CD4-positive, alpha-beta T cell treated with Interferon gamma for 1 hour (primary cell): ENCODE measurements at places on chromosomes 4 and X.

GRCh38 chrX:107646735-107647134 is 18.4 kb downstream of the PRPS1 start:
- DNase-seq: no peak

DNA sequence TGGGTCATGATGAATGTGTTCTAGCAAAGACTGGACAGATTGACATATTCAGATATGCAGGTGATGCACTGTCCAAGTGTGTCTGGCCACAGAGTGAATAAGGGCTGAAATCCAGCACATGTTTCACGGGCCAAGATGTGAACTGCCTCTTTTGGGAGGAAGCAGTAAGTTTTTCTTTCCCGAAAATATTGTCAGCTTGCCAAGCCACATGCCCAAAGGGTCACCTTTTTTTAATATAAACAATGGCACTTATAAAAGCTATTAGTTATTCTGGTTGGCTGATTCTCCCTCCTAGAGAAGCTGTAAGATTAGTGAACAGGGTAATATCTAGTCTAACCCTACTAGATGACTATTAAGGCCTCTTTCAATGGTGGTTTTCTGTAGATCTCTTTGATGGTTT is 1.5 kb upstream of the EDNRA start:
- no peak for DNase-seq

DNA sequence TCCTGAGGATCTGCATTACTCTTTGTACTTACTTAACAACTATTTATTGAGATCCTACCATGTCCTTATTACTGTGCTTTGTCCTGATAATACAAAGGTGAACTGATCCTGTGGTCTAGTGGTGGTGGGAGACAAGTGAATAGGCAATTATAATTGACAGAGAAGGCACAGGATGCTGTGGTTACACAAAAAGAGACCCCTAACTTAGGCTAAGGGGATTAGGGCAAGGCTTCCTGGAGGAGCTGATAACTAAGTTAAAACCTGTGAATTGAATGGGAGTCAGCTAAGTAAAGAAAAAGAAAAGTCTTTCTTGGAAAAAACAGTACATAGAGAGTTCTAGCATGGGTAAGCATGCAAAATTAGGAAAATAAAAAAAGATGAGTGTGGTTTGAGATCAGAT is 164.4 kb downstream of the LARP7 start:
- no peak for DNase-seq

DNA sequence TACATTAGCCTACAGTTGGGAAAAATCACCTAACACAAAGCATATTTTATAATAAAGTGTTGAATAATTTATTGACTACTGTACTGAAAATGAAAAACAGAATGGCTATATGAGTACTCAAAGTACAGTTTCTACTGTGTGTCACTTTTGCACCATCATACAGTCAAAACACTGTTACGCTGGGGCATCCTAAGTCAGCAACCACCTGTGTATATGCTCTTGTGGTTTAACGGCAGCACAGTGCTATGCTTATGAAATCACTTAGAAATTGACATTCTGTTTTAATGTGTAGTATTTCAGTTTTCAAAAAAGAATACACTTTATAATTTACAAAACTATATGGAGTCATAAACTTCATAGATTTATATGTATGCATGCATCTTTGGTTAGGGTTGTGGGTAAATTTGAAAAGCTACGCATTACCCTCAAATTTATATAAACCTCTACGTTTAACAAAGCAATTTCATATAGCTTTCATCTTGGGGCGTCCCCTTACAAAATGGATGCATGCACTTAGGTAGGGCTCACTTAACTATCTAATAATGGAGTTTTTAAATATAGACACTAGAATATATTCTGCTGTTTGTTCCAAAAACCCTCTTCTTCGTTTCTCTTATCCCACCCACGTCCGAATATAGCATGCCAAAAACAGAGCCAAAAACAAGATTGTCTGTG is 690 bp upstream of the NEIL3 start:
- DNase-seq: no peak

DNA sequence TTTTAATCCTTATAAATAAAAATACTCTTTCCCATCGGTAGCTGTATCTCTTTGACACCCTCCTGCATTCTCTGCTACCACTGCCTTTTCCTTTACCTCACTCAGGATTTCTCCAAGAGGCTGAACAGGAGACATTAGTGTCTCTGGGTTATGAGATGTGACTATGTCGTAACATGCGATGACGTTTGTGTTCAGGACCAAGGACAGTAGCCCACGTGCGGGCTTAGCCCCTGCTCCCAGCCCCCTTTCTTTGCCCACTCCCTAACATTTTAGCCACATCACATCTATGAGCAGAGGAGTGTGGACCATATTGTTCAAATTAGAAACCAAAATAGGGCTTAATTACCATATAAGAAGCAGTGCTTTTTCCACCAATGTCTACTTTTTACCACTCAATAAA is 369.3 kb downstream of the FBXW7 start:
- DNase-seq: no peak

DNA sequence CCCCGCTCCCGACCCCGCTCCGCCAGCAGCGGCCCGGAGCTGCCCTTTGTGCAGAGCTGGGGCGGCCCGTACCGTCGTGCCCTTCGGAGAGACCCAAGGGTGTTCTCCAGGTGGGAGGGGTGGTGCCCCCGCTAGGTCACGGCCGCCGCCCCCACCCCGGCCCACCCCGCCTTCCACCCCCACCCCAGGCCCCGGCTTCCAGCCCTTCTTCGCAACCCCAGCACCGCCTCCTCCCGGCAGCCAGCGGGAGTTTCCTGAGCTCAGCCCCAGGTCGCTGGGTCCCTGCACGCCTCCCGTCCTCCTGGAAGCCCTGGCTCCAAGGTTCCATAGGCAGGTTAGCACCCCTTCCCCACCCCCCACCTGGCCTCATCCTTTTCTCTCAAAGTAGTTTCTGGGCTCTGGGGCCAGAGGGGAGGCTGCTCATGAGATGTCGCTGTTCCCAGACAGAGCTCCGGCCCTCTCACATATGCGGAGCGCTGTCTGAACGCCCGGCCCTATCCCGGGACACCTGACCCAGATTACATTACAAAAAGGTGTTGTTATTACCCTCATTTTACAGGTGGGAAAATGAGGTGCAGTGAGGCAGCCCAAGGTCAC is 25.2 kb upstream of the FGFR3 start:
- DNase-seq: no peak

GRCh38 chr4:83257811-83258210 is 26.8 kb downstream of the COQ2 start:
- no peak for DNase-seq

- DNase-seq: no peak
Observed at GRCh38 chr4:19135895-19136633, 1114.5 kb upstream of the LCORL start.

DNA sequence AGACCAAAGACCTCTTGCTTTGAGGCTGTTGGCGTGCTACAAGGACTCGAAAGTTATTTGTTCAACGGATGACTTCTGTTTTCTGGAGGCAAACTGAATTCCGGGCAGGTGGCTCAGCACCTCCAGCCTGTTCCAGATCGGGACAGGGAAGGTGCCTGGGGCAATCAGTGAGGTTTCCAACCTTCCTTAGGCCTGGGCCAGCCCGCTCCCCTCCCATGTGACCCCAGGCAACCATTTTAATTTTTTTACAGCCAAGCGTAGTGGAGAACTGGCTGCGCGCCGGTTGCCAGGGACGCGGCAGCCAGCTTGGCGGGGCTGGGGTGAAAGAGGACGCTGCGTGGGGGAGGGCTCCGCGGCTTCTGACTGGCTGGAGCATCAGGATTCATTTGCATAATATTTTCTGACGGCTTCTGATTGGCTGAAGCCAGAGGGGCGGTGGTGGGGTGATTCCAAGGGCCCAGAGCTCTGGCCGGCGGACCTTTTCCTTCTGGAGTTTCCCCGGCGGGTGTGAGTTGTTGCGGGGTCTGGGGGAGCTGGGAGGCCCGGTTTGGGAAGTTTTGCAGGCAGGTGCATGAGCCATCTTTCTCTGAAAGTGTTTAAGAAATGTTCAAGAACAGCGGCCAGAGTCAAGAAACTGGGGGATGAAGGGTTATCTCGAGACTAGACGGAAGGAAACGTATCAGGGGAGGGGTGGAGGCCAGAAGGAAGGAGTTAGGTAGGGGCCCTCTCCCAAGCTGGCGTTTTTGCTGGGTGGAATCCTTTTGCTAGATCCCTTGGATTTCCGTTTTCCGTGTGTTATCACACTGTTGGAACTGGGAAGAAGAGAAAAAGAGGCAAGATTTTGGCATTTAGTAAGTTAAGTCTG is at the start of gene MID1IP1:
TSS of gene MID1IP1 (plus strand) at position 479 of the 865 bp plus-strand sequence. CDS start 3,488 bp downstream, outside the sequence.
- peak; percentile 85 for DNase-seq

GRCh38 chrX:82973646-82974045 is 534.4 kb upstream of the POU3F4 start:
- DNase-seq: no peak

DNA sequence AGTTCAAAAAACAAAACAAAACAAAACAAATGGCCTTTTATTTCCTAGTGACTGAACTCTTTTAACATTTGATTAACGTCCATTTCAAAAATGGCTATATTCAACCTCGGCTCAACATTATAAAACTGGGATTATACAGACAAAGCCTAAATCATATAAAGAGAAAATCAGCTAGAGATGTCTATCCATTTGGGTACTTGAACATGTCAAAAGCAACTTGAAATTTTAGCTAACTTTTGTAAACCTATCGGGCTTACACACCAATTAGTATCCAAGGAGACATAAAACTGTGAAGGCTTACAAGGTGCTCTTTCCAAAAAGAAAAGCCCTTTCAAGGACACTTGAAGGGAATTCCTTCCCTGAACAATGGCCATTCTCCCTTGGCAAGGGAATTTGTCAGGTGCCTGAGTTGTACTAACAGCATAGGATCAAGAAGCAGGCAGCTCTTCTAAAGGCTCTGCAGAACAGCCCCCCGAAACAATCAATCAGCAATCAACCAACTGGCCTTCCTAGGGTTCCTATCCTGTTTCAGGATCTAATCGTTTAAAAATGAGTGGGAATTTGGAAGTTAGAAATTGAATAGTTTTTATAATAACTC is 633.7 kb upstream of the HTR2C start:
- no peak for DNase-seq

GRCh38 chr4:95507561-95507960 is 41.2 kb downstream of the UNC5C start:
- no peak for DNase-seq

- DNase-seq: no peak
Observed at GRCh38 chrX:21875013-21875412, 19.2 kb downstream of the YY2 start.

GRCh38 chr4:126686491-126686890 is 946.3 kb upstream of the INTU start:
- no peak for DNase-seq

DNA sequence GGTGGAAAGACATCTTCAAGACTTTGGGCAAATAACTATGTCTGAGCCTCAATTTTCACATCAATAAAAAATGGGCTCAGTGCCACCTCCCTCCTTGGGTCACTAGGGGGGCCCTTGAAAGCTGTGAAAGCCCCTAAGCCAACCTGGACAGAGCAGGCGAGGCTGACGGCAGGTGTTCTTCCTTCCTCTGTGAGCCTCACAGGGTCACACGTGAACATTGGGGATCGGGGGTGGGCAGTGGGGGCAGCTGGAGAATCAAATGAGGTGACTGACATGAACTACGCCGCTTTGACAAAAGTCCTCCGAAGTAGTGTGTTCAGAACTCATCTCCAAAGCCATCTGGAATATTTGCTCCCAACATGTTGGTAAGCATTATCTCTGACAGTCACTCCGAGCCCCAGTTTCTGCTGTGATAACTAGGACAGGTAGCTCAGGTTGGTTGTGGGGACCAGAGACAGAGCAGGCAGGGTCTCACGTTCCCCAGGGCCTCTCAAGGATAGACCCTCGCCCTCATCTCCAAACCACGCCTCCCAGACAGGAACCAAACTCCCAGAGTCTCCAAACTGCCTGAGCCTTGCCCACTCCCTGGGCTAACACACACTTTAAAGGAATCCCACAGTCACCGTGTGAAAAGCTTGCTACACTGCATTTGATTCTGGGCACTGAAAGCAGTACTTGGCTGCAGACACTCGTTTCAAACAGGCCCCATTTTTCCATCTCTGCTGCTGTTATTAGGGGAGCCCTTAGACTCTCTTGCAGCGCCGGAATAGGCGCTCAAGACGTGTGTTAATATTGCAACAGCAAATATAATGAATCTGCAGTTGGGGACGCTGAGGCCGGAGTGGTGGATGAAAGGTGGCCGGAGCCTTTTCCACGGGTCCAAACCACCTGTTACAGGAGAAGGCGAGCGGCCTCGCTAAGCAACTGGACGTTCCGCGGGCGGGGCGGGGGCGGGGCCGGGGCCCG is 717 bp upstream of the WFS1 start:
- no peak for DNase-seq

DNA sequence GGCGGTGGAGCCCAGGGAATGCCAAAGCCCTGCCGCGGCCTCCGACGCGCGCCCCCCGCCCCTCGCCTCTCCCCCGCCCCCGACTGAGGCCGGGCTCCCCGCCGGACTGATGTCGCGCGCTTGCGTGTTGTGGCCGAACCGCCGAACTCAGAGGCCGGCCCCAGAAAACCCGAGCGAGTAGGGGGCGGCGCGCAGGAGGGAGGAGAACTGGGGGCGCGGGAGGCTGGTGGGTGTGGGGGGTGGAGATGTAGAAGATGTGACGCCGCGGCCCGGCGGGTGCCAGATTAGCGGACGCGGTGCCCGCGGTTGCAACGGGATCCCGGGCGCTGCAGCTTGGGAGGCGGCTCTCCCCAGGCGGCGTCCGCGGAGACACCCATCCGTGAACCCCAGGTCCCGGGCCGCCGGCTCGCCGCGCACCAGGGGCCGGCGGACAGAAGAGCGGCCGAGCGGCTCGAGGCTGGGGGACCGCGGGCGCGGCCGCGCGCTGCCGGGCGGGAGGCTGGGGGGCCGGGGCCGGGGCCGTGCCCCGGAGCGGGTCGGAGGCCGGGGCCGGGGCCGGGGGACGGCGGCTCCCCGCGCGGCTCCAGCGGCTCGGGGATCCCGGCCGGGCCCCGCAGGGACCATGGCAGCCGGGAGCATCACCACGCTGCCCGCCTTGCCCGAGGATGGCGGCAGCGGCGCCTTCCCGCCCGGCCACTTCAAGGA is at the start of gene FGF2:
TSS of gene FGF2 (plus strand) at position 279 of the 705 bp plus-strand sequence. CDS start at position 623, 344 bp downstream.
- DNase-seq: no peak

- no peak for DNase-seq
Observed at GRCh38 chr4:173821036-173821435, 291.0 kb upstream of the HAND2 start.

- DNase-seq: no peak
Observed at GRCh38 chrX:53280331-53281320, 758 bp downstream of the IQSEC2 start.

DNA sequence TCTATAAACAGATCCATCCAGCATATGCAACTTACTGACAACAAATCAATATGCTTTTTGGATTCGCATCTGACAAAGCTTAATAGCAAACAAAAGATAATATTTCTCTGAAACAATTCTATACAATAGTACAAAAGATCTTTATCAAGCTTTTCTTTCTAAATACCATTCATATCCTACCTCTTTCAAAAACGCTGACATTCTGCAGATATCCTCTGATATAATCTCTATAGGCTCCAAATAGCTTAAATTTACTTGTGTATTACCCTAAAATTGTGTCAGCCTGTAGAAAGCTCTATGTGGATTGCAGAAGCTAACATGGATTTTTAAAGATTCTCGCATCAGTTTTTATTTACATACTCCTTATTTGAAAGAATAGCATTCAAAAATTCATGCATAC is 260.6 kb downstream of the GASK1B start:
- no peak for DNase-seq

GRCh38 chrX:11585174-11585573 is 80.5 kb downstream of the ARHGAP6 start:
- DNase-seq: no peak

GRCh38 chr4:55783584-55783983 is 36.0 kb upstream of the EXOC1L start:
- DNase-seq: no peak
